Tongue (tissue), 3 donors: ENCODE measurements at places on chromosomes 7 and 10. TPM values are rescaled to one million over a fixed set of nuclear protein-coding genes. Genes with fewer than 3 reads are reported as not detected.

DNA sequence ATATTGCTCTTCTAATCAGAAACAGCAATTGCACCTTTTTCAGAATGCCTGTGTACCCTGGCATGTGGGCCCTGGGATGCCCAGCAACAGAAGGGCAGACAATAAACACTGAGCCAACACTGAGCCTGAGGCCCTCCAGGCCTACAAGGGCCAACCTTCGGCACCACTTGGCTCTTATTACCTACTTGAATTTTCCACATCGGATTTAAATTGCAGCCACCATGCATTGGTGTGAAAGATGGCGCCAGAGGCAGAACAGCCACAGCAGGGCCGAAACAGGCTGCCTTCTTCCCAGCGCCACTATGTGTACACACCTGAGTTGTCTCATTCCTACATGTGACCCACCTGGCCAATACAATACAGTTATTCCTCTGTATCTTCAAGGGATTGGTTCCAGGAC lies 51.4 kb upstream of the EZH2 start:
- DNase-seq: no peak

DNA sequence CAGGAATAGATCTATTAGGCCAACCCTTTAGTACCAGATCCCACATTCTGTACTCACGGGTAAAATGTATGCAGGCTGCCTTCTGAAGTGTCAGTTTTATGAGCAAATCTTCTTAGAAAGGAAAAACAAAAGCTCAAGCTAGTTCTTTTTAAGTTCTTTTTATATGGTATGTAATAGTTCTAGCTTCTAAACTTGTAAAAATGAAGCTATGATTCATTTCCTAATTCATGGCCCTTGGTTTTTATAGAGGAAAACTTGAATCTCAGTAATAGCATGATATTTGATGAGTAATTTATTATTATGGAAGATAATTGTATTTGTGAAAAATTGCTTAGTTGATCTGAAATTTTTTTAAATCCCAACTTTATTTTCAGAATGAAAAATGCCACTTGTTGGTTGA lies 54.3 kb downstream of the SLK start:
- no peak for DNase-seq

DNA sequence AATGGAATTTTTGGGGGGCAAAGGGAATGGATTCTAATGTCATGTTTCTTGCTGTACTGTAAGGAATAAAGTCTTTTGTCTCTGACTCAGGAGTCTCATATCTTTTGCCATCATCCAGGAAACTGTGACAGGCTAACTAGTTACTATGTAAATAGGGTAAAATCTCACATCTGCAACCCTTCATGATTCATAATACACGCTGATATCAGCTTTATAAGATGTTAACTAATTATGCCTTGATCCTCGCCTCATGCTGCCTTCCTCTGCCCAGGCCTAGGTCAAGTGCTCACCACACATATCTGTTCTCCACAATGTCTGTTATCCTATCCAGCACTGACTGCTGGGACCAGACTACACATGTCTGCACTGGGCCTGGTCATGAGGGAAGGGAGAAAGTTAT lies 81.3 kb upstream of the CXCL12 start:
- no peak for DNase-seq

GRCh38 chr10:120727001-120727400 lies 124.2 kb upstream of the WDR11 start:
- peak; percentile 24 for DNase-seq

GRCh38 chr7:45917658-45918057 lies 3.4 kb downstream of the IGFBP3 start:
- DNase-seq: peak; percentile 92

DNA sequence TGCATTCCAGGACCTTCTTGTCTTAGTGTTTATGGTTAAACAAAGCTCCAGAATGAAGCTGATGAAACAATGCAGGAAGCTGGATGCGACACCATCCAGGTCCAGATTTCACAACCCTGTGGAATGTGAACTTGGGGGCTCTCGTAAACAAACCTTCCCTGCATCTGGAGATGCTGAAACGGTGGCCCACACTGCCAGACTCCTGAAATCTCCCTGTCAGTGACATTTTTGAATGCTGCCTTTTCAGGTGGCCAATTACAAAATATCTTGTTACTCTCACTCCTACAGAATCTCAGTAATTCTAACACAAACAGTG lies 18.8 kb downstream of the VIPR2 start:
- no peak for DNase-seq

DNA sequence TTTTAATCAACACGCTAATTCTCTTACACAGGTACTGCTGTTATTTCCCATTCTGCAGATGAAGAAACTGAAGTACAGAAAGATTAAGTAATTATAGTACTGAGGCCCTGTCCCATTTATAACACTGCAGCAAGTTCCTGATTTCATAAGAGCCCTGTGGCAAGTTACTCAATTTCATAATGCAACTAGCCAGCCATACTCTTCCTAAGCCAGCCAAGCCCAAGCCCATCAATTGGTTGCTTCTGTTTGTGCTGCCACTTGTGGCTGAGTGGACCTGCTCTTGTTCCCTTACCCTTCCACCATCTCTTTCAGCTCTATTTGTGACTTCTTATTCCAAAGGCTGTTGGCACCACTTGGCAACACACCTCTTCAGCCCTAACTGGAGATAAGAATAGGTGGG lies 19.7 kb upstream of the PRPF18 start:
- DNase-seq: no peak

DNA sequence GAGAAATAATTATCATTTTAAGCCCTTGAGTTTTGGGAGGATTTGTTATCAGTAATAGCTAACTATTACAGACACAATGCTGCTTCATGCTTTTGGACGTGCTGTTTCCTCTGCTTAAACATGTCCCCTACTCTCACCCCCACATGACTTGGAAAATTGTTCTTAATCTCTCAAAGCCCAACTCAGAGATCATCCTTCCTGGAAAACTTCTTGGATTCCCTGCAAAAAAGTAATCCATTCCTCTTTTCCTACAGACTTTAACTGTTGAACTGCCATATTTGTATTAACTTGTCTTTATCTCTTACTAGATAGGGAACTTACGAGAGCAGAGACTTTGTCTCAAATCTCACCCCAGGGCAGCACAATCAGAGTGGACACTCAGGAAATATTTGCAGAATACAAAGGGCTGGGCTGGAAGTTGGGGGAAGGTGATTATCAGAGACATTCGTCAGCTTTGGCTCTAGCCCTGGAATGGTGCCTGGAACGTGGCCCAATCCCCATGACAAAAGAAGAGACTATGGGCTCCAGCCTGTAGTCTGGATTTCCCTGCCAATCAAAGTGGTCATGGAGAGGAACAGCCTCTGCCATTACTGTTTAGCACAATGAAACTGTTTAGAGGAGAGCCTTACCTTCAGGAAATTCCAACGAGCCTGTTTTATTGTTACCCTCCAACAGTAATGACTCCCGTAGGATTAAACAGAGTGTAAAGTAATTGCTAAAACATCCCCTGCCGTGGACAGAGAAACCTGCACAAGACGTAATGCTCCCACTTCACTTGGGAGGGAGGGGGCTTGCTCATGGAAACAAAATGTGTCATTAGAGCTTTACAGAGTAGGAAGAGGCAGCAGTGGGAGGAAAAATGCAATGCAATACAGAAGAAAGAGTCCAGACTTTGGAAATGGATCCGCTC lies 140.4 kb upstream of the AUTS2 start:
- peak; percentile 86 for DNase-seq

- DNase-seq: no peak
Observed at GRCh38 chr10:5632446-5632845, 33.9 kb downstream of the ASB13 start.

DNA sequence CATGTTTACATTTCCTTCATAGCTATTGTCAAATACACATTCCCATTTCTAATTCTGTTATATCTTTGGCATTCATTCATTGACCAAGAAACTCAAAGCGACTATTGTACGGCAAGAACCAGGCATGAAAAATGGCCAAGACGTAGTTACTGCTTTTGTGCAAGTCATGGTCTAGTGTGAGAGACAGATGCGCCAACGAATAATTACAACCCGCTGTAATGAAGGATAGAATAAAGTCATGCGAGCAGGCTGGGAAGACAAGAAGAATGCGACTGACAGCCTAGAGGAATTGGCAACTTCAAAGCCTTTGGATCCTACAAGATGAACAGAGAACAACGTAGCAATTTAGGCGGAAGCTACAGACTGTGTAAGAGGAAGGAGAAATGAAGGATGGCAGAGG lies 221.2 kb downstream of the CALN1 start:
- no peak for DNase-seq

- no peak for DNase-seq
Observed at GRCh38 chr10:65377687-65378086, 1548.1 kb upstream of the LRRTM3 start.

GRCh38 chr10:113644185-113645120 lies 19.4 kb downstream of the NRAP start:
- DNase-seq: no peak

GRCh38 chr10:33382216-33382600 lies 47.7 kb upstream of the NRP1 start:
- DNase-seq: no peak

DNA sequence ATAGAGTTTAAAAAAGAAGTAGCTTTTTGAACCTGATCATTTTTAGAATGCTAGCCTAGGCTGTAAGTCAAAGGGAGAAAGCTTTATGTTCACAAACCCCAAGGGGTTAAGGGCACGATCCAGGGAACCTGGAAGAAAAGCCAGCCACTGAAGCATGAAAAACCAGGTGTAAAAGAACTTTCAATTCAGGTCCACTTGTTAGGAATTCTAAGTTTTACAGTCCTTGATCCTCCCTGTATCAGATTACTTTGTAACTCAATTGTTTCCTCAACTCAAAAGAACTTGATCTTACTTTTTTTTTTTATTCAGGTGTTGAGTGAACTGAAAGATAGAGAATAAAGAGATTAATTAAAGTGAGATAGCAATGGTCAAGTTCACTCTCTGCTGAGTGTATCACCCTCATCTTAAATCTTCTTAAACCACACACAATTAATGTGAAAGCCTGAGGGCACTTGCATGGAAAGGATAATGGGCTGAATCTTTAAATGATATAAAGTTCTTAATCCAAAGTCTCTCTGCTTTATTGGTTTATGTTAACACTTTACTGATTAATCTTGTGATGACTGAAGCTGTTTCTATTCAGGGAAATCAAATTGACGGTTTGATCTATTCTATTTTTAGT lies 672.2 kb upstream of the LRRN3 start:
- no peak for DNase-seq

DNA sequence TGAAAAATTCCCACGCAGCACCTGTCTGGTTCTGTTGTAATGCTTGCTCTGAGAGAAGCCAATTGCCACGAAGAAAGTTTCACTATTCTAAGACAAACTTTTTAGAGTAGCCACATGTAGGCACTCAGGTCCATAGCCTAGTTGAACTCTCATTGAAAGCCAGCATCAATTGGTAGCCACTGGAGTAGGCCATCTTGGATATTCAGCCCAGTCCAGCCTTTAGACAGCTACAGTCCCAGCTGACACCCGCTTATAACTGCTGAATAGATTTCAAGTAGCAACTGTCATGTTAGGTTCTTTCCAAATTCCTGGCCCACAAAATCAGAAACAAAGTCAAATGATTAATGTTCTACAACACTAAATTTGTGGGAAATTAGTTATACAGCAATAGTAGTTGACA lies 31.6 kb downstream of the CUBN start:
- no peak for DNase-seq

- DNase-seq: no peak
Observed at GRCh38 chr7:135207406-135208101, 3.8 kb downstream of the WDR91 start.

GRCh38 chr7:95479992-95480624 lies 5.6 kb upstream of the ASB4 start:
- DNase-seq: no peak

DNA sequence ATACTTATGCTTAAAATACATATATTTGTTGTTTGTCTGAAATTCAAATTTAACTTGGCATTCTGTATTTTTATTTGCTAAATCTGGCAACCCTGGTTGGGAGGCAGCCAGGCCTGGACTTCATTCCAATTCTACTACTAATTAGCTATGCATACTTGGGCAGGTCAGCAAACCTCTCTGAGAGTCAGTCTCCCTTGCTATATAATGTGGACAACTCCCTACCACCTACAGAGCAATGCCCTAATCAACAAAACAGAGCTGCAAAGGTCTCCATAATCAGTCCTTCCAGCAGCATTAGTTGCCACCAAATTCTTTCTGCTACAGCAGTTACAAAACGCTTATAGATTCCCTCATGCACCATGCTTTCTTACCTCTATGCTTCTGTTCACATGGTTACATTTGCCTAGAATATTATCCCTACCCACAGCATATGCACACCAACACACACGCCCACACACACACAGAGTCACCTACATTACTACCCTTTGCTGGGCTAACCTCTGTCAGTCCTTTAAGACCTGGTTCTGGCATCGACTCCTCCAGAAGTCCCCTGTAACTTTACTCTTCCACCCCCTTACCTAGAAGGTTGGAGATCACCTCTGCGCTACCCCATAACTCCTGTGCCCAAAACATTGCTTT lies 188.7 kb downstream of the FGFR2 start:
- no peak for DNase-seq

DNA sequence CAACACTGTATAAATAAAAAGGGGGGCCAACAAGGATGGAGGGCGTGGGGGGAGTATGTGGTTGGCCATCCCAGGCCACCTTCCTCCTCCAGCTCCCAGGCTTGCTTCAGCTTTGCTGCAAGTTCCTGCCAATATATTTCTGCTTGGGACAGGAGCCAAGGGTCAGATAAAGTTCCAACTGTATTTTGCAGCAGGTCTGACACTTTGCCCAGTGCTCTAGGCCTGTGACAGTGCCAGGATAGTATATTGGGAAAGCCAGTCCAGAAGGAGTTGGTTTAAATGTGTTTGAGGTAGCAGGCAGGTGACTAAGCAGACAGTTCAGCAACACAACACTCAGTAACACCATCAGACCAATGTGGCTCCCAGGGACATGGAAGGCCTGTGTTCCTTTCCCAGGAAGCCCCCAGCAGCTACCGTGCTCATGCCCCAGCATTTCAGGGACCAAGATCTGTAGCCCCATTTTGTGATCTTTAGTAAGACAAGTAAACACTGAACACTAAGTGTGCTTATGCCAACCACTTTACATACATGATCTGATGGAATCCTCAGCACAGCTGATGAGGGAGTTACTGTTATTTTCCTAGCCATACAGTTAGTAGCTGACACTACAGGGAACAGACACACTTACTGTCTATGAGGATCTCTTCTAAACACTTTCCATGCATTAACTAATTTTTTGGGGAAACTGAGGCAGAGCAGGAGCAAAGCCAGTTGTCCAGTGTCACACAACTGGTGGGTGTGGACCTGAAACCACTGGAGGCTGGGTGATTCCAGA lies 38.9 kb downstream of the DNAJB12 start:
- DNase-seq: peak; percentile 92

- no peak for DNase-seq
Observed at GRCh38 chr7:128948976-128949760, 11.4 kb downstream of the IRF5 start.

- no peak for DNase-seq
Observed at GRCh38 chr7:47514818-47515217, 67.1 kb downstream of the TNS3 start.

The IKZF5 gene
- 10.6 TPM for total RNA-seq

The ITGB8 gene
- total RNA-seq: 27.0 TPM

The CFTR gene
- 1.3 TPM for total RNA-seq

The ZNF485 gene
- 5.1 TPM for total RNA-seq

The GJC3 gene
- not detected for total RNA-seq

The PNLIPRP3 gene
- not detected for total RNA-seq

The HOXA4 gene
- not detected for total RNA-seq

The DNAAF5 gene
- 22.5 TPM for total RNA-seq
